ENCODE measurements at places on chromosomes 4 and X.

DNA sequence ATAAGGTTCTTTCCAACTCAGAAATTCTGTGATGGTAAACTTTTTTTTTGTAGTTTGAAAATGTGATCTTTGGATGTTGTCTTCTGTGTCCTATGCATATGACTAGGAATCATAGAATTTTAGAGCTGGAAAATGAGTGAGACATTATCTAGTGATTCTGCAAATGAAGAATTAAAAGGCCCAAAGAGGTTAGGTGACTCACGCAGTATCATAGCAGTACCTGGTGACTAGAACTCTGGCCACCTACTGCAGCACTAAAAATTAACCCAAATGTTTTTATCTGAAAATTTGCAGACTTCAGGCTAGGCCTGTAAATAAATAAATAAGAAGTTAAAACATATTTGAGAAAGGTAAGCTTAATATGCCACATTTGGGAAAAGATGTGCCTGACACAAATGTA, 52.8 kb downstream of the NFKB1 start:
- DNase-seq: no peak

DNA sequence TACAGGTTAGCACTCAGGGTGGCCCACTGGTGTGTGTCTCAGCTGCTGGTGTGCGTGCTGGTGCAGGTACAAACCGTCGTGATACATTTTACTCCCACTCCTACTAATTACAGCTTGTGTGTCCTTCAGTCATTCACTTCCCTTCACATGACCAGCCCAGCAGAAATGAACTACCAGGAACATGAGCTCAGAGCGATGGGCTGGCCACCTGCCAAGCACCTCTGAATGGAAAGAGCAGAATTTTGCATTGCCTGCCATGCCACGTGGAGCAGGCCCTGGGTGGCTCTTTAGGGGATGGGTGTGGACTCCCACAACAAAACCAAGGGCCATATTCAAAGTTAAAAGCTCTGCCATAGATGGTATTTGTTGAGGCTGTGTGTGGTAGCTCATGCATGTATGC, 58.9 kb upstream of the PGM2 start:
- no peak for DNase-seq

GRCh38 chr4:2166253-2166652, 75.7 kb downstream of the HAUS3 start:
- no peak for DNase-seq

- DNase-seq: peak; percentile 91
Measured at GRCh38 chr4:145545538-145546174, 64.0 kb downstream of the SMAD1 start.

DNA sequence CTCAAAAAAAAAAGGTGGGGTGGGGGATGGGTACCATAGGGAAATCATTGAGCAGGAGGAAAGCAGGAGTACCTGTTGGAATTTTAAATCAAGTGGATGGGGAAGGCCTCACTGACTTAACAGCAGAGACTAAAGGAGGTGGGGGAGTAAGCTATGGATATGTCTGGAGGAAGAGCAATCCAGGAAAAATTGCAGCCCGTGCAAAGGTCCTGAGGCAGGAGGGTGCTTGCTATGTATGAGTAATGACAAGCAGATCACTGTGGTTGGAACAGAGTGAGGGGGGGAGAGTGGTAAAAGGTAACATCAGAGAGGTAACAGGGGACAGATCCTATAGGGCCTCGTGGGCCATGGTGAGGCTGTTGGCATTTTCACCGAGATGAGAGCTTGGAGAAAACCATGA, 4.1 kb downstream of the FTSJ1 start:
- DNase-seq: no peak

GRCh38 chr4:41141900-41142299, 72.4 kb downstream of the APBB2 start:
- peak; percentile 82 for DNase-seq

GRCh38 chr4:4480685-4481398, 61.0 kb downstream of the STX18 start:
- no peak for DNase-seq

- DNase-seq: no peak
Measured at GRCh38 chrX:24080704-24081103, 25.9 kb downstream of the EIF2S3 start.

GRCh38 chrX:16239211-16239610, 71.9 kb downstream of the MAGEB17 start:
- DNase-seq: peak; percentile 91

All from astrocyte of the cerebellum (primary cell).